ENCODE measurements at places on chromosomes 6 and 20.

DNA sequence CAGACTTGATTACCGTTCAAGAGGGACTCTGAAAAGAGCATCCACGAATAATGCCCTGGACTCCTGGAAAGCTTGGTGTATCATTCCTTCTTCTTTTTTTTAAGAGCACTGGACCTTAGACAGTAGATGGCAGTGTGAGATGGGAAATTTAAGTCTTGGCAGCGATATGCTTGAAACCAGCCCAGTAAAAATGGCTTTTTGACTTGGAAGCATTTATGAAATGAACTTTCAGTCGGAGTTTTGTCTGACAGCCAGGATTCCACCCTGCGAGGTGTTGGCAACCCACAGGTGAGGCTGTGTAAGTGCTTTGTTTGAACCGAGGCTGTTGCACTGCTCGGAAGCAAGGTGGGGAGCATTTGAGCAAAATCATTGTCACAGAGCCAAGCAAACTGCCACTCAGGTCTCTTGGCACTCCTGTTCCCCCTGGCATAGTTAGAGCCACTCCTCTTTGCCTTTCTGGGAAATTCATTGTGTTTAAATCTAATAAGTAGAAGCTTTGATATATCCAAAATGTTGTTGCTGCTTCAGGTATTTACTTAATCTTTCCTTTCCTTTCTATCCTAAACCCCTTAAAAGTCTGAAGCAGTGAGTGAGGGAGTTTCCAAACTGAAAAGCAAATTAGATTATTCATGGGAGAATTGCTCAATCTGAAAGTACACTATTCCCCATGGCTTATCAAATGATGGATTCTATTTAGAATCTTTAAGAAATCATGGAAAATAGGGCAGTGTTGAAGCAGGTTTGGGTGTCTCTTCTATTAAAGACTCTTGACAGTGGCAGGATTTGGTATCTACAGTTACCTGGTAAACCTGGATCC, 272.8 kb upstream of the SLC35B3 start:
- peak; percentile 73 for DNase-seq

- no peak for DNase-seq
These were observed 3.5 kb downstream of the TDP2 start for GRCh38 chr6:24663189-24663588.

DNA sequence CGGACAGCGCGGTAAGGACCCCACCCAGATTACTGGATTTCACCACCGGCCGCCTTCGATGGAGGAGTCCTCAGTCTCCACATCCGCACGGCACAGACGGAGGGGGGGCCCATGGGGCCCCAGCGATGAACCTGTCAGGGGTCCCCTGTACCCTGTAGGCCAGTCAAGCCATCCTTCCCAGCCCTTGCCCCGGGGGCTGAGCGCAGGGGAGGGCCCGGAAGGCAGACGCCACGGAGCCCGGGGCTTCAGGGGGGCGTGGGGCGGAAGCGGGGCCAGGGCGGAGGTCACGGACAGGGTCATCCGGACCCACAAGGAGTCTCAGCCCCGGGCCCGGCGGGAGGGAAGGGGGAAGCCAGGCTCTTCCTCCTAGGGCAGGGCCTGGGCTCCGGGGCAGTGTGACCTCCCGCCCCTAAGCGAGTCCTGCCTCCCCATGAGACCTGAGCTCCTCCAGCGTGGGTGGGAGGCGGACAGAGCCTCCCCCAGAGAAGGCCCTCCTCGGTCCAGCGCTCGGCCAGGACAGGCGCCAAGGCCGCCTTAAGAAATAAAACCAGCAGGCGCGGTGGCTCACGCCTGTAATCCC, 22.8 kb downstream of the ZBTB46 start:
- no peak for DNase-seq

DNA sequence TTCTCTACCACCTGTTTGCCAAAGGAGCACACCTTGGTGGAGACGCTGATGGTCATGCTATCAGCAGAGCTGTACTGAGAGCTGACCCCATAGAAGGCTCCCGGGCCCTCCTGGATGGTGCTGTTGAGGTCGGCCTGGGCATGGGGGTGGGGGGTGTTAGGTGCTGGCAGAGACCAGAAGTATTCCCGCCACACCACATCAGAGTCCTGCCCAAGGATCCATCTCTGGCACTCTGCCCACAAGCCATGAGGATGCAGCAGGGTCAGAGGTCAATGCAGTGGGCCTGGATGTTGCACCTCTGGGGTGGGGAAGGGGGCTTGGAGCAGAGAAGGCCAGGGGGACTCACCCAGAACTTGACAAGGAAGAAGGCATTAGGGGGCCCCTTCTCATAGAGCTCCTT, 7.4 kb downstream of the RPL10A start:
- DNase-seq = no peak

DNA sequence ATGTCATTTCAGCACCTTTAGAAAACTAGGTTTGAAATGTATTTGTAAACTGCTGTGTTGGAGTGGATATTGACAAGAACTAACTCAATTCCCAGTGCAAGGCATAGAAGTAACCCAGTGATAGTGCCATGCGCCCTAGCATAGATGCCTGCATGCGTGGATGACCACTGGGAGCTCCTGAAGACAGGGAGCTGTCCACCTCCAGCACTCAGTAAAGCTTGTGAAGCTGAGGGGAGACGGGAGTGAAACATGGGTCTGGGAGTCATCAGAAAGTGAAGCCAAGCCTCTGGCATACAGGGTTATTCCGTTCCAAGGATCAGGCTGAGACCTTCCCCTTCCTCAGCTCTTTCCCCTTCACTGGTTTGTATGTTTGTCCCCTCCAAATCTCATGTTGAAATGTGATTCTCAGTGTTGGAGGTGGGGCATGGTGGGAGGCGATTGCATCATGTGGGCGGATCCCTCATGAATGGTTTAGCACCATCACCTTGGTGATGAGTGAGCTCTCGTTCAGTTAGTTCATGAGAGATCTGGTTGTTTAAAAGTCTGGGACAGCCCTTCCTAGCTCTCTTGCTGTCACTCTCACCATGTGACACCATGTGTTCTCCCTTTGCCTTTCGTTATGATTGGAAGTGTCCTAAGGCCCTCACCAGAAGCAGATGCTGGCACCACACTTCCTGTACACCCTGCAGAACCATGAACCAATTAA, 146.5 kb upstream of the FERMT1 start:
- DNase-seq = no peak

DNA sequence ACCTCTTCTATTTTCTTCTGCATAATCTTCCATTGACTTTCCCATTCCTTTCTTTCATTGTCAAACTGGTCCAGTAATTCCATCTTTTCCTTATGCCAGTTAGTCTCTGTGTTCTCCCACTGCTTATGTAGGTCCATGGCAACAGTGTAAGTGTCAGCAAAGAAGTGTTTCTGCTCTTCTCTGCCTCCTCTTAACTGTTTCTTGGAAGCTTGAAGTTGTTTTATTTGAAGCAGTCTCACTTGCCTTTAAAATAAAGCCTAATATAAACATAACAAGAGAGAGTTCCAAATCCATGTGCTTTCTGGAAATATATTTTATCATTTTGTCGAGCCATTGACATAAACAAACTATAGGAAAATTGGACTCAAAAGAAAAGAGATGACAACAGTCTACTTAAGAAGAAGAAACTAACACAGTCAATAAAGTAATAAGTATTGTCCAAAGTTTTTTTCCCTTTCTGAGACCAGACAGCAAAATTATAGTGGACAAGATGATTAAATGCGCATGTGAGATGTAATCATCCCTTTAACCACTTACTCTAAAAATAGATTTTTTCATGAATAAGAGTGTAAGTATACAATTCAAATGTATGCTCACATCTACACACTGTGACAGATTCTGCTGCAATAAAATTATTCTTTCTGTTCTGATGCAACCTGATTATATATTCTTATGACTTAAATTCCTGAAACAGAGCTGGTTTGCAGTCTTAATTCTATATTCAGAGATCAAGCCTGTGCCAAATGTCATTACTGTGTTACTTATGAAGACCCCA, 5.2 kb downstream of the KIAA0408 start:
- no peak for DNase-seq

DNA sequence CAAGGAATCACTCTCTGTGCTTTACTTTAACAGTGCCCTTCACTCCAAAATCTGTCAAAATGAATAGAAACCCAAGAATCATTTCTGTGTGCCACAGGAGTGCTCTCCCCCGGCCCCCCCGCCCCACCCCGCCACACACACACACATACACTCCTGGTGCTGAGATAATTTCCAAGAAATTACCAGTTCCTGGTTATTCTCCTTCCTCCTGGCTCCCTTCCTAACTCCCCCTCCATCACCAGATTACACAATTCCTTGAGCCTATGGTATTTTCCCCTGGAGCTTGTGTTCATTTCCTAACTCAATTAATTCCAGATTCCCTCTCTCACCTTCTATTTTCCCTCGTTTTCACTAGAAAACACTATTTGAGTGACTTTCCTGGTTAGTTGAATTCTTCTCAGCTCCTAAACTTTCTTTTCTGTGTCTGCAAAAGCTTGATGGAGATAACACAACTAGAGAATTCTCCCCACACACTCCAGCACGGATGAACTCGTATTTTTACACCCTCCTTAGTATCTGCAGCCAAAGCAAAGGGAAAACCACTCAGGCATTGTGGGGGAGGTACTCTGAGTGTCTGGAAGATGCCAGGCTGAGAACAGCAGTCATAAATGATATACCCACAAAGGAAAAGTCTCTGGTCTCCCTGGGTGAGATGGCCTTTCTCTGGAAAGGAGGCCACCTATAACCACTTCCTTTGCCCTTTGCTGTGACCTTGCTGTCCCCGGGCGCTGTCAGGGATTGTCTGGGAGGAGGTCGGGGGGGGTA, 1.9 kb upstream of the SLC24A3 start:
- DNase-seq = no peak

DNA sequence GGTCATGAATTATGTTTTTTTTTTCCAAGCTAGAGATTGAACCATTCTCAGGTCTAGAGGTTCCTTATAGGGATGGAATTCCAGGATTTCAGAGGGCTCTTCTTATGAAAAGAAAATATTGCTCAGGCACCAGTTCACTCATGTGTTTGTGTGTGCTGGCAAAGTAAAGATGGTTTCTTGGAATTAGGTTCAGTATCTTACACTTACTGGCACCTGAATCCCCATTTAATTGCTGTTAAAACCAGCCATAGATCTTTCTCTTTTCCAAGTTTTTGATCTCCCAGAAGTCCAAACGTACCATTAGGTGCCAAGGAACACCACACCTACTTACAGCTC, 508.4 kb downstream of the CDH26 start:
- no peak for DNase-seq

DNA sequence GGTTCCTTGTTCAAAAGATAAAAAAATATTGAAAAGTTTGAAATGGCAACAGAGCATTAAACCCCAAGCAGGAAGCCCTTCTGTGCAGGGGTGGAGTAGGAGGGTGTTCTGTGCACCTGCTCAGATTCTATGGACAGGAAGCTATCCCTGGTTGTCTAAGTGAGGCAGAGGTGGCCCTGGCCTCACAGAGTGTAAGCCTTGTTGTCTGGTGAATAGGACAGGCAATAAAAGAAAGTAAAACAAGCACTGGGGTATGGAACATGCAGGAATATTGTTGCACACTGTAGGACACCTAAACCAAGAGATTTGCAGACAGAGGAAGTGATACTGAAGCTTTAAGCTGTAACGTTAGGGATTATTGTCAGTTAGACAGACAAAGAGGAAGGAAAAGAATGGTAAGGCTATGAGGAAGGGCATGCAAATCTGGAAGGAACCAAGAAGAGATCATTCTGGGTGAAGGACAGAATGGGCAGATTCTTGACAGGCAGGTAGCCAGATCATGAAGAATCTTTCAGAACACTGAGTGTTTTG, 66.8 kb downstream of the TBC1D7 start:
- DNase-seq = no peak

DNA sequence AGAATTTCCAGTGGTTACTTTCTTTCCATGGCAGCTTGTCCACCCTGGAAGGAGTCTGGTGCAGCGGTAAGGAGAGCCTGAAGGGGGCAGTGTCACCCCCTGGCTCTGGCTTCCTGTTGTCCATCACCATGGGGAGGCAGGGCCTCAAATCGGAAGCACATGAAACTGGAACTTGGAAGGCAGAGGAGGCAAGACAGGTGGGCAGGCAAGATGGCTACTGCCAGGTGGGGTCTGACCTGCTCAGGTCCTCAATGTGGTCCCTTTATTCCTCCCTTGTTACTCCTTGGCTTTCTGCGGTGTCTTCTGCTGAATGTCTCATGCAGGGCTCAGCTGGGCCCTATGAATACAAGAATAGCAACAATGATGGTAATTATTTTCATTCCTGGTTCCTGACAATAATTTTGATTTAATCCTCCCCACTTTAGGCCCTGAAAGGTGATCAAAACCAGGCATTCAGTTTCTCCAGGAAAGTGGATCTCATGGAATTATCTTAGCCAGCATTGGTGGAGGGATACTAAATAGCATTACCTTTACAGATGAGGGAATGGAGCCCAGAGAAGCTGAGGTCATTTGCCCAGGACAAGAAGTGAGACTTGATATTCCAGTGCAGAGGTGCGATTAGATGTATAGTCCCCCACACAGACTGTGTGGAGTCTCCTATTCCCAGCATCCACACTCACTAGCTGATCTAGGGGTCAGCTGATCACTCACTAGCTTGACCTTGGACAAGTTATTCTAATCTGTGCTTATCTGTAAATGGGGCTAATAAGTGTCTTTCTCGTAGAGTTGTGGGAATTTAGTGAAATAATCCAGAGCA, 17.6 kb upstream of the SNAI1 start:
- no peak for DNase-seq

GRCh38 chr6:134714113-134714512, 235.8 kb downstream of the ALDH8A1 start:
- DNase-seq = peak; percentile 67

GRCh38 chr6:166692723-166693302, 65.8 kb upstream of the RPS6KA2 start:
- no peak for DNase-seq

- no peak for DNase-seq
These were observed 124.0 kb upstream of the CARMIL1 start for GRCh38 chr6:25155211-25155610.

GRCh38 chr20:31704225-31705119, 18.2 kb downstream of the BCL2L1 start:
- no peak for DNase-seq

DNA sequence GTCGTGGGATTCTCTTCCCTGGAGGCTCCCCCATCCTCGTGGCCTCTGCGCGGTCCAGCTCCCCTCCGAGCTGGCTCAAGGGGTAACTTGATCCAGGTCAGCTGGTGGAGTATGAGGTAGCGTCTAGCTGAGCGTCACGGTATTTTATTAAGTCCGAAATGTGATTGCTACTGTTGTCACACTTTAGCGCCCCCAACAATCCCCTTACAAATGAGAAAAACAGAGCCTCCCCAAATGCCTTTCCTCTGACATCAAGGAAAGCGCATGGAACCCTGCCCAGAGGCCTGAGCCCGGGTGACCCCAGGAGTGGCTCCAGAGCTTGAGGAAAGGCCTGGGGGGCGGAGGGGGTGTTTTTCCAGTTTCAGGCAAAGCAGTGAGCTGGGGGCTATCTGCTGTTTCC, 192.4 kb downstream of the ZMYND8 start:
- DNase-seq = no peak

- DNase-seq = no peak
These were observed 96.2 kb downstream of the TTLL2 start for GRCh38 chr6:167420858-167421766.

- no peak for DNase-seq
These were observed 389.2 kb upstream of the FLRT3 start for GRCh38 chr20:14726591-14726990.

DNA sequence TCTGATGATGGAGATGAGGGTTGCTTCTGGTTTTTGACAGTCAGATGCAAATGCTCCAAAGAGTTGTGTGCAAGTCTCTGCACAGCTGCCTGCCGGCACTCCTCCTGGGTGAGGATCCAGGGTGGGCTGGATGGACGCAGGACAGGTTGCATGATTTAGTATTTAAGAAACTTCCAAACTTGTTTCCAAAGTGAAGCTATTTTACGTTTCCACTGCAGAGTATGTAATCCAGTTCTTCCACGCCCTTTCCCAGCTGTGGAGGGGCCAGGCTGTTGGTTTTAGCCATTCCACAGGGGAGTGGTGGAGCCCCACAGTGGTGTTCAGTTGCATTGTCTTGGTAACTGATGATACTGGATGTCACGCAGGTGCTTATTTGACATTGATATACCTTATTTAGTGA, 157.3 kb downstream of the THBS2 start:
- no peak for DNase-seq

Measured in LNCaP clone FGC (cell line).